ENCODE measurements at places on chromosomes 11 and 22.

DNA sequence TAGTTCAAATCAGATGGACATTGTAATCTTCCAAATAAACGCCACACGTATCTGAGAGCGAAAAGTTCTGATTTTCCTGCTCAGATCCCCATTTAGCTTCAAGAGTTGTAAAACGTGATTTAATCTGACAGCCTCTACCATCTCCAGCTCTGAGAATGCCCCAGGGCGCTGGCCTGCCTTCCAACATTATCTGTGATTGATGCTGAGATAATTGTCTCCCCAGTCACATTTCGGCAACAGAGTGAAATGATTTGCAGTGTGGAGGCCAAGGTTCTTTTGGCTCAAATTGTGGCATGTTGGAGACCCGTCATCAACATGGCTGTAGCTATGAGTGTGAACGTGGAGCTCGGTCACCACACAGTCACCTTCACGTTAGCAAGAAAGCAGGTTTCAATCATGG is 283.4 kb downstream of the BRD1 start:
- no peak for DNase-seq

DNA sequence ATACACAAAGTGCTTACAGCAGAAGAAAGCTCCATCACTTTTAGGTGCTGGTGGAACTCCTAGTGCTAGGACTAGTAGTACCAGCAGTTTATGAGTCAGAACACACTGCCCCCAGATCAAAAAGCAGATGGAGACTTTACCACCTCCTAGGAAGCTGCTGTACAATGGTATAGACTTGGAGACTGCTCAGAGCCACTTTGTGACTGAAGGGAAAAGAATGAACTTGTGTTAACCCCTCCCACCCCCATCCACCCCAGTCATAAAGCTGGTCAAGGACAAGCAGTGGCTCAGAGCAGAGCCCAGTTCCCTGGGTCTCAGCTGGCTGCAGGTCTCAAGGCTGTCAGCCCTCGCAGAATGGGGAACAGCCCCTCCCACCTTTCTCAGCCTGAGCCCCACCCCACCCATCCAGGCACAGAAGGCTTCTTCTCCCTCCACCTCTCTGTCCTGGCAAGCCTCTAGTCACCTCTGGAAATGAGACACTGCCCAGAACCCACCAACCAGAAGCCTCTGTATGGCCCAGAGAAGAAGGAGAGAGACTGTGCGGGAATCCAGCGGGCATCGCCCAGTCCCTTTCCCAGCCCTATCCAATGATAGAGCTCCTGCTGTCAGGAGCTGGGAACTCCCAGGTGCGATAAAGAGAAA is 23.8 kb downstream of the PACSIN2 start:
- no peak for DNase-seq

DNA sequence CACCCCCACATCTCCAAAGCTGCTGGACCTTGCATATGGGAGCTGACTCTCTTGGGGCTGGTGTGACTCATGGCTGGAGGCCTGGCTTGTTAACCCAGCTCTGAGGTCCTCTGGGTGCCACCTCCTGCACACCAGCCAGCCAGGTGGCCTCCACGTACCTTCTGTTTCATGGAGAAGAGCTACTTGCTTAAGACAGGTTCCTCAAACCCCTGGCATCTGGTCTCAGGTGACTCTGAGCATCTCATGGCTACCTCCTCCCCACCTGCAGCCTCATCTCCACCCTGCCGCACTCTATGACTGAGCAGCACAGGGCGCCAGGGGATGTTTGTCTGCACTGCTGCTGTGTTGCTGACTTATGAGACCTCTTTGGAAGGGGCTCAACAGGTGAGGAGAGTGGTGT is 55.7 kb downstream of the BCR start:
- DNase-seq: no peak

- DNase-seq: no peak
These were observed 112.4 kb downstream of the KCNC1 start for GRCh38 chr11:17846852-17847453.

DNA sequence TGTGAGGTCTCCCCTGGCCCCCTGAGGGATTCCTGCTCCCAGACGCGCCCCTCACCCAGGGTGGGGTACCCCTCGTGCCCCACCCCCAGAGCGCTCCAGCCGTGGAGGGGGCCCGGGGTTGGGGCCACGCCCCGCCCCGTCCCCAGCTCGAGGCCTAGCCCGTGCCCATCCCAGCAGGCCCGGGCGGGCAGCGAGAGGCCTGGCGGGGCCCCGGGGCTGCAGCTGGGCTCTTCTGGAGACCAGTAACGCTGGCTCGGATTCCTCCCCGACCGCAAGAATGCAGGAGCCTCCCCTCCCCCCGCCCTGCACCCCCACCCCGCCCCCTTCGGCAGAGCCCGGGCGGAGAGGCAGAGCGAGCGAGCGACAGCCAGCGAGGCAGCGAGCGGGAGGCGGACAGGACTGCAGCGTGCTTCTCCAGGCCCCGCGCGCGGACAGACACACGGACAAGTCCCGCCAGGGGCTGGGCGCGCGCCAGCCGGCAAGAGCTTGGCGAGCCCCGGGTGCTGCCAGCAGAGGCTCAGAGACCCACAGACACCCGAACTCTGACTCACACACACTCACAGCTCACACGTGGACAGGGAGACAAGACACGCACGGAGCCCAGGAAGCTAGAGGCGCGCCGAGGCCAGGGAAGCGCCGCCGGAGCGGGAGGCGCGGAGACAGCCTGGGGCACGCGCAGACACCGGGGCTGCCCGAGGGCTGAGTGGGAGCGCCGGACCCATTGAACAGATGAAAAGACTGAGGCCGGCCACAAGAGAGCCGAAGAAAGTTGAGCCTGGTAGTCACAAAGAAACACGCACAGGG is 15.2 kb downstream of the BCL9L start:
- DNase-seq: no peak

GRCh38 chr22:30422481-30423300 is 2.9 kb upstream of the MTFP1 start:
- DNase-seq: no peak

GRCh38 chr22:43326331-43327156 is 16.6 kb downstream of the SCUBE1 start:
- no peak for DNase-seq

DNA sequence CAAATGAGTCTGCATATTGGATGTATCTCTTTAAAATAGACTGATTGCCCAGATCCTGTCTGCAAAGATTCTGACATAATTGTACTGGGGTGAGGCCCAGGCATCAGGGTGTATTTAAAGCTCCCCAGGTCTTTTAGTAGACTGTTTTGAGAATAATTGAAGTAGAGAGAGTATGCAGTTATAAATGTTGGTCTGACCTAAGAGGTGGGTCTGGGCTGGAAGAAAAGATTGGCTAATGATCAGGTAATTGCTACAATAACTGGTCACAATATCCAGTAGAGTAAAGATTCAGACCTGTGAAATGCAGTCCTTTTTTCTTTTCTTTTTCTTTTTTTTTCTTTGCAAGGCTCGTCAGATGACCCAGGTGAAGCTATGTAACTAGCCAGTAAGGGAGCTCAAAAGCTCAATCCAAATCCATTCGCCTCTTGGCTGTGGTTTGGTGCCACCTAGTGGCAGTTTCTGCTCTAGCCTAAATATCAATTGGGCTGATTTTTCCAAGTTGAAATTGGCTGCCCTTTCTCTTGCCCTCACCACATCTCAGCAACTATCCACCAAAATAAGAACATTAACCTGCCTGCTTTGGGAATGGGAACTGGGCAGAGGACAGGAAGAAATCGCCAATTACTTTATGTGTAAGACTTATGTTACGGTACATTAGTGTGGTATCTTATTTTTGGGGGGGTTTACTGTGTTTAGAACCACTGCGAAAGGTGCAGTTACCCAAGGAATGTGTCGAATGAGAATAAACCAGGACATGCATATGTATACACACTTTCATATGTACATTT is 45.9 kb downstream of the ZNF143 start:
- peak; percentile 69 for DNase-seq

DNA sequence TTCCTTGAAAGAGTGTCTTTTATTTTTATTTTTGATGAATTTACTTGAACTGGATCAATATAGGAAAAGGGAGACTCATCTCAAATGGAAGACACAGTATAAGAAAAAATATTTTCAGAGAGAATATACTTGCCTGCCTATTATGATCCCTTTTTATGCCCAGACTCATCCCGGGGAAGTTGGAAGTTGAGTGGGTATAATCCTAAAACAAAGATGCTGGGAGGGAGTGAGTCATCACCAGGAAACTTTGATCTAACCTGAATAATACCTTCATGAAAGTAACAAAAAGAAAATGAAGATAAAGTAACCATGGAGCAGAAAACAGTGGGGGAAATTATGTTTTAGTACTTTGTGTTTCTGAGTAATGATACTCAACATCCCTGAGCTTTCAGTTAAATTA is 1514.0 kb downstream of the FAM181B start:
- no peak for DNase-seq

- DNase-seq: peak; percentile 58
These were observed 6.7 kb upstream of the OR5I1 start for GRCh38 chr11:55942785-55943392.

DNA sequence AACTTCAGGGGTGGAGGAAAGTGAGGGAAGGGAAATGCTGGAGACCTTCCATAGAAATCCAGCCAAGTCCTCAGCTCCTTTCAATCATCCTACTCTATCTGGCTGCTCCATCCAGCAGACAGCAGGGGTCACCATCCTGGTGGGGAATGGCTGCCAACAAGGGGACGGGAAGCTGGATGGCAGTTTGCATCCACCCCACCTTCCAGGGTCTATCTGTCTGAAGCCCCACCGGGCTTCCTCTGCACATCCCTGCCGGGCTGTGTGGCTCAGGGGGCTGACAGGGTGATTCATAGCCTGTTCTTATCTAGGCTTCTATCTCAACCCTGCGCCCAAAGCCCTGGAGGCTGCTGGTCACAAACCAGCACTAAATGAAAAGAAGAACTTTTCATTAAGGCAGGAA is 1.1 kb downstream of the SYTL2 start:
- no peak for DNase-seq

GRCh38 chr22:42432020-42432596 is at the start of gene NFAM1:
Gene NFAM1, minus strand, starts transcription at chr22:42432403. Its CDS starts 46 bp downstream, at chr22:42432357.
- no peak for DNase-seq

DNA sequence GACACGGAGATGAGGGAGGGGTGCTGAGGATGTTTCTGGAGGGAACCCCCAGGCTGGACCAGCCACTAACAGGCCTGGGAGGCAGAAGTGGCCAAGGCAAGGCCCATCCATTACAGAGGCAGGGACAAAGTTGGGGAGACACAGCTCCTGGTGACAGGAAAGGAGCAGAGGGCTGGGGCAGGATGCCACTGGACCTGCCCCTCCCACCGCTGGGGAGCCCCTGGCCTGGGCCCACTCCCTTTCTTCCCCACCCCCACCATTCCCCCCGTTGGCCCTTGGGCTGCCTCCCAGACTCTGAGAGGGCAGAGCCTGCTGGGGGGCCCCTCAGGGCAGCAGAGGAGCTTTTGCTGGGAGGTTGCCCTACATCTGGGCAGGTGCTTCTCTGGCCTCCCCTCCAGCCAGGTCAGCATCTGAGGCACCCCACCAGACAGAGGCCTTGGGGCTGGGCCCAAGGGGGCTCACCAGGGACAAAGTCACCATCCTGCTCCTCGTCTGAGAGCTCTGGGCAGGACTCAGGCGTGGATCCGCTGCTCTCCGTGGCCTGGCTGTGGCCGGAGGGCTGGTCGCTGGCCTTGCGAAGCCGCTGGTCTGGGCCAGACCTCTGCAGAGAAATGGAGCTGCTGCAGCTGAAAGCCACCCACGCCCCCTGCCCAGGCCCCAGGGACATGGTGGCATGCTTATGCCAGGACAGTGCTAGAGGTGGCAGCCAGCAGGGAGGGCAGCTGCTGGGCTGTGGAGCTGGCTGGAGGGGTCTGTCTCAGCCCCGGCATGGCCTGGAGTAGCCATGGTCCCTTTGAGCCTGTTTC is 33.1 kb upstream of the CARS1 start:
- no peak for DNase-seq

DNA sequence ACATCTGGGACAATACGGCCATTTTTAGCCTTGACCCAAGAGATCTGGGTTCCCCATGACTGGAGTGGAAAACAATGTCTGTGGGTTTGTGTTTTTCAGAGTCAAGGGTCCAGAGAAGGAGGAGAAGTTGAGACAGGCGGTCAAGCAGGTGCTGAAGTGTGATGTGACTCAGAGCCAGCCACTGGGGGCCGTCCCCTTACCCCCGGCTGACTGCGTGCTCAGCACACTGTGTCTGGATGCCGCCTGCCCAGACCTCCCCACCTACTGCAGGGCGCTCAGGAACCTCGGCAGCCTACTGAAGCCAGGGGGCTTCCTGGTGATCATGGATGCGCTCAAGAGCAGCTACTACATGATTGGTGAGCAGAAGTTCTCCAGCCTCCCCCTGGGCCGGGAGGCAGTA is 15.7 kb downstream of the NNMT start:
- DNase-seq: no peak

- DNase-seq: no peak
These were observed 31.8 kb downstream of the ARHGAP1 start for GRCh38 chr11:46668480-46669085.

DNA sequence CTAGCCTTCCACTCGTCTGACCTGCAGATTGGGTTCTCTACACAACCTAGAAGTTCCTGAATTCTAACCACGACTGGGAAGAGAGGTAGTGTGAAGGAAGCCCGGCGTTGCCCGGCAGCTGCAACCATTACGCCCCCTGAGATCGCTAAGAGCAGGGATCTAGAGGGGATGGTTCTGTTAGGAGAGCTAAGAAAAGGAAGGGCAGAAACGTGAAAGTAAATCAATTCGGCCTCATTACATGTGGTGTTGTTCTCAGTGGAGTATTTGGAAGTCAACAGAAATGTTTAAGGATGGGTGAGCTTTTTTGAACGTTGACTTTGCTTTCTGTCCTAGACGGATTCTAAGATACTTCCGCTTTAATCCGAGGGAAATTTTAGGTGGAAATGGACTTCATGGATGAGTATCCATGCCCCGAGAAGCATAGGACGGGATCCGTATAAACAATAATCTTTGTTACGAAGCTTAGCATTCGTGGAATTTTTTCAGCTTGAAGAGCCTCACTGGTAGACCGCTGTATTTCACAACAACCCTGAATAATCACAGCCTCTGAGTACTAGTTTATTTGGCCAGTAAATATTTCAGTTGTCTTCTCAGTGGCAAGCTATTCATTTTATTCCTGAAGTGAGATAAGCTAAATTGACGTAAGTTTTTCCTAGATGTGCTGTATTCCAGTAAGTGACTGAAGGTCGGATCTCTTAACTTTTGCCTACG is 629 bp downstream of the ATP5MG start:
- no peak for DNase-seq

GRCh38 chr11:75896843-75897419 is 81.9 kb downstream of the UVRAG start:
- peak; percentile 59 for DNase-seq

DNA sequence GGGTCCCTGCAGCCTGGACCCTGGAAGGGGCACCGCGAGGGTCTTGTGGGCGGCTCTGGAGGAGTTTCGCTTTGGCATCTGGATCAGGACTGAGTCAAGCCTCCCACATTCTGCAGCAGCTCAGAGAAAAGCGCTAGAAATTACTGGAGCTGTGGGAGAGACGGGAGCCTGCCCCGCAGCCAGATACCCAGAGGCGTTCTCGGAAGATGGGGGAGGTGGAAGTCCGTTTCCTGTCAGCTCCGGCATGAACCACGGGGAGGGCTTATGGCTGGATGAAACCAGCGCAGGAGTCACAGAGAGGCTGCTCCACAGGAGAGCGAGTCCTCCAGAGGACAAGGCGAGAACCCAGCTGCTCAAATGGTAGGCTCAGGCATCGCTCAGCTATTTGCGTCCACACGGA is 379.3 kb downstream of the OPCML start:
- DNase-seq: no peak
